ENCODE measurements at places on chromosomes 11 and 22.

DNA sequence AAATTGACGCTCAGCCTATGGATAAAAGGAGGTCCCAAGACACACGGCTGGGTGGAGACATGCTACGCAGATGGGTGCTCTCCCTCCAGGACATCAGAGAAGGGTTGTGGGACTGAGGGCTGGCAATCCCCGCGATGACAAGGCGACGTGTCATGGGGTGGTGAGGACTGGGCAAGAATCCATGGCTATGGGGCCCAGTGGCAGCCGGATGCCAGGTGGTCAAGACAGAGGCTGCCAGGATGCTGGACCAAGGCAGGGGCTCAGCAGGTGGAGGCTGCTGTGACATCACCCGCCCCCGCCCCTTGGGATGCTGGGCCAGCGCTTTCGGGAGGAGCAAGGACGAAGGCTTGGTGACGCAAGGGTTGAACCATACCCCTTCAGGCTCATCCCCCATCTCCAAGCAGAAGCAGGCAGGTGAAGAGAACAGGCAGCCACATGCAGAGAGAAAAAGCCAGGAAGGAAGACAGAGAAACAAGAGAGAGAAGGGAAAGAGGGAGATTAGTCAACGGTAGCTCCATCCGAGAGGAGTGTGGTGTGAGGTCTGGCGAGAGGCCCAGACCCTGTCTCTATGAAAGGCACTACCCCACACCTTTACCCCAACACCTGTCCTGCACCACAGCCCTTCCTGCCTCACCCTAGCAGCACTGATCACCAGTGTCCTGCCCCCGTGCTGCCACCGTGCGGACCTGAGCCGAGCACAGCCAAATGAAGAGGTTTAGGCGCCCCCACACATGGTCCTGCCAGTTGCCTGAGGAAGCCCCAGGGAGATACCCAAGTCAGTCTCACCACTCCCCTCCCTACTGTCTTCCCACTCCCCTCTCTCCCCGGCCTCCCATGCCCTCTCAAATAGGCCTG is 24.1 kb upstream of the RASL10A start:
- no peak for DNase-seq

GRCh38 chr11:60230681-60231080 is 12.3 kb downstream of the MS4A4E start:
- DNase-seq = no peak

DNA sequence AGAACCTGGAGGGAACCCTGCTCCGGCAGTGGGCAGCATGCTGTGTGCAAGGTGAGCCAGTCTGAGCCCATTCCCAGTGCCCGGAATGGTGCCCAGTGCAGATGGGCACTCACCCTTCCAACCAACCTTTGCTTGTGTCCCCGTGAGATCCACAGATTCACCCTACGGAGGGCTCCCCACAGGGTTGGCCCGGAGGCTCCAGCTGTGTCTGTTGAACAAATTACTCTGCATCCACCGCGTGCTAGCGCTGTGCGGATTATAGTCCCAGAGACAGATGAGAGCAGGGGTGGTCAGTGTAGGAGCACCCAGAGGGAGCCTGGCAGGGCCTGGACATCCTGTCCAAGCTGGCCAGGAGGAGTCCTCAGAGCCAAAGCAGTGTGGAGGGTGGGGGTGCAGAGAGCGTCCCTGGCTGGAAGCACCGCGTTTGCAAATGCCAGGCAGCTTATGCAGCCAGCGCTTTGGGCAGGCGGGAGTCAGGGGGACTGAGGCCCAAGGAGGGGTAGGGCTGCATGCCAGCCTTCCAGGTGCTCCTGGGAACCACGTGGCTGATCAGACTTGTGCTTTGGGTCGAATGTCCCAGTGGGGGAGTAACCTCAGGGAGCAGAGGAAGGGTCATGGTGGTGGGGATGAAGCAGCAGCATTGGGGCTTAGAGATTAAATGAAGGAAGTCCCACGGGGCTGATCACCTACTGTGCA is 80.5 kb downstream of the KCNQ1 start:
- DNase-seq = peak; percentile 0

DNA sequence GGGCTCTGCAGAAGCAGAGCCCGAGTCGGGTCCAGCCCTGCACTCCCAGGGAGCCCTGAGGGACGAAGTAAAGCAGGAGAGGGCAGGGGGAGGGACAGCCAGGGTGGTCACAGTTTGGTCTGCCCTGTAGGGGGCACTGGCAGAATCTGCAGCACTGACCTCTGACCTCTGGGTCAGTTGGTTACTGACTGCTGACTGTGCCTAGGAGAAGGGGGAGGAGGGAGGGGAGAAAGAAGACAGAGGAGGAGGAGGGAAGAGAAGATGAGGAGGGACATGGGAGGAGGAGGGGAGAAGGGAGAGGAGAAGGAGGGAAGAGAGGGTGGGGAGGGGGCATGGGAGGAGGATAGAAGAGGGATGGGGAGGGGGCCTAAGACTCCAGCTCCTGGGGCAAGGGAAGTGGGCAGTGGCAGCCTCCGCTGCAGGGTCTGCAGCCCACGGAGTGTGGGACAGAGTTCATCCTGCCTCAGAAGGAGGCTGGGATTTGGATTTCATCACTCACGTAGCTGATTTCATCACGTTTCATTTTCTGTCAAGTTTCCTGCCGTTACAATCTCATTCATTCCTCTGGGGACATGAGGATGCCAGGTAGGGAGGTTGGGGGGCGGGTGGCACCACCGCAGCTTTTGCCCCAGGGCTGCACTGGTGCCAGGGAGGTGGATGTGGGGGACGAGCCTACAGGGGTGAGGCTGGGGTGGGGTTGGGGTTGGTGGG is 55.2 kb downstream of the FLRT1 start:
- DNase-seq = no peak

- no peak for DNase-seq
Observed at GRCh38 chr22:42926104-42926503, 69.0 kb upstream of the ARFGAP3 start.

DNA sequence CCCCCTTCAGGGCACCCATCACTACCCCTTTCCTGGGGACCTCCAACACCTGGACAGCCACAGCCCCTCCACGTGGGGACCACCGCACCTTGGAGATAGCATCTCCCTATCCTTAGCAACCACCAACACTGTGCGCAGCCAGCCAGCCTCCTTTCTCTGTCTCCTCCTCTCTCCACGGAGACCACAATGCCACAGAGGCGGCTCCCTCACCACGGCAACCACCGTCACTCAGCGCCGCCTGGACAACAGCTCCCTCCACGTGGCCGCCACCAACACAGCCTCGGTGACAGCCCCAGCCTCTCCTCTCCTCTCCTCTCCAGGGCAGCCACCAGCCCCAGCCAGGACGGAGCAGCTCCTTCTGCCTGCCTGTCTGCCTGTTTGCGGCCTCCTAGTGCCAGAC is 10.5 kb downstream of the ELFN2 start:
- peak; percentile 26 for DNase-seq

DNA sequence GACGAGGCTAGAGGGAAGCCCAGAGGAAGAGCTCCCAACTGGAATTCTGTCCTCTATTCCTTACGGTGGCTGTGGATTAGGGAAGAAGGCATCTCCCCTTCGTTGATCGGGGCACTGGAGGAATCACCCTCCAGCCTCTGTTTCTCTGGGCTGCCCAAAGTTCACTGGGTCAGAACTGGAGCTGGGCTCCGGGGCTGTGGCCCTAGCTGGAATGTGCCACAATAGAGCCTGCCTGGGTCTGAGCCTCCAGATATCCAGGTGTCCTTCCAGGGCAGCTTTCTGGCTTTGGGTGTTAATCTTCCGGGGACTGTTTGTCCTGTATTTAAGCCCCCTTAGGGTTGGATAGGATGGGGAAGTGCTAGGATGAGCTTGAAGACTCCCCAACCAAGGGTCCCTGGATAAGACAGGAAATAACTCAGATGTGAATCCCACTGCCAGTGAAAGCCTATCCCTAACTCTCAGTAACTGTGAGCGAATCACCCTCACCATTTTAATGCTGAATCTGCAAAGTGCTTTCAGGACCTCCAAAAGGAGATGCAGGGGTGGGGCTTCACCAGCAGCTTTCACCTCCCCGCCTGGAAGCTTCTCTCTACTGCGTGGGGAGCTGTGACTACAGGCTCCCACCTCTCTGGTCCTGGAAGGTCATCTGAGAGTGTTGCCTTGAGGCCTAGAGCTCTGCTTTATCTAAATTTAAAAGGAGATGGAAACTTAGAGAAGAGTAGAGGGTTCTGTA is 9.5 kb downstream of the YPEL4 start:
- DNase-seq = no peak

- DNase-seq = no peak
Observed at GRCh38 chr11:8287703-8288102, 24.0 kb upstream of the LMO1 start.

DNA sequence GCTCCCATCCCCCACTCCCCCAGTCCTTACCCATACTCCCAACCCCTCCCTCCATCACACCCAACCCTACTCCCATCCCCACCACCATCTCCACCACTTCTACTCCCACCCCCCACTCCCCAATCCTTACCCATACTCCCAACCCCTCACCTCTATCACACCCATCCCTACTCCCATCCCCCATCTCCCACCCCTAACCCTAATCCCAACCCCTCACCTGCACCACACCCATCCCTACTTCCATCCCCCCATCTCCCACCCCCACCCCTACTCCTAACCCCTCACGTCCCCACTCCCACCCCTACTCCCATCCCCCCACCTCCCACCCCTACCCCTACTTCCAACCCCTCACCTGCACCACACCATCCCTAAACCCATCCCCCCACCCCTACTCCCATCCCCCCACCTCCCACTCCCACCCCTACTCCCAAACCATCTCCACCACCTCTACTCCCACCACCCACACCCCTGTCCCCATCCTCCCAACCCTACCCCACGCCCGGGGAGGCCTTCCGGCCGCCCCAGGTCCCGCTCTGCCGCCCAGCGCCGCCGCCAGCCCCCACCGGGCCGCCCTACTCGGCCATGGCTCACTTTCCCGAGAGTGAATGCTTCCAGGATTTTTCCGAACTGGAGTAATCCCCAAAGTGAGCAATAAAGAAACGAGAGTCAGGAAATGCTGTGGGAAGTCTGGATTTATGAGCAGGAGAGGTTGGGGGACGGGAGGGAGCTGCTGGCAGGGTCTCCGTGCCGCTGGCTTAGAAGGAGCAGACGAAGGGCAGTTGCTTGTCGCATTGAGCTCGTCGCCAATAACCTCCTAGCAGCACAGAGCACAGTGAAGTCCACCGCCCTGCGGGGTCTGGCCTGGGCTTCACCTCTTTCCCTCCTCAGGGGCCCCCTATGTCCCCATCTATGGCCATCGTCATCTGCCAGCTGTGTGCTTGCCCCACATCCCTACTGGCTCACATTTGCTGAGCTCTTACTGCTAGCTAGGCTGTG is 4.6 kb downstream of the PRG3 start:
- no peak for DNase-seq

- DNase-seq = no peak
Observed at GRCh38 chr11:122007601-122008071, 108.4 kb downstream of the BLID start.

- DNase-seq = peak; percentile 76
Observed at GRCh38 chr22:36409911-36410756, 22.4 kb upstream of the MYH9 start.

DNA sequence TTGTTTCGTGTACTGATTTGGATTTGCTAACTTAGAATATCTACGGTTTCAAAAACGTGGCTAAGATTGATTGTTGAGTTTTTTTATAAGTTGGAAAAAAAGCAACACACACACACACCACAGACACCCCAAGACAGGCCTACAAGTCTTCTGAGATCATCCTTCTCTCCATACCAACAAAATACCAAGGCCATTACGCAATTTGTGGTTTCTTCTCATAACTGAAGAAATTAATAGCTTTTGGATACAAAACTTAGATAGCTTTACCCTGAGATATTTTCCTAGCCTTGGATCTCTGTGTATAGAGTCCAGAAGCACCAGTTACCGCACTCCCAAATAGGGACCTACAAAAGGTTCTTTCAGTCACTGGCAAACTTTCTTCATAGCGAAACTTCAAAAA is 113.6 kb downstream of the SIK3 start:
- no peak for DNase-seq

DNA sequence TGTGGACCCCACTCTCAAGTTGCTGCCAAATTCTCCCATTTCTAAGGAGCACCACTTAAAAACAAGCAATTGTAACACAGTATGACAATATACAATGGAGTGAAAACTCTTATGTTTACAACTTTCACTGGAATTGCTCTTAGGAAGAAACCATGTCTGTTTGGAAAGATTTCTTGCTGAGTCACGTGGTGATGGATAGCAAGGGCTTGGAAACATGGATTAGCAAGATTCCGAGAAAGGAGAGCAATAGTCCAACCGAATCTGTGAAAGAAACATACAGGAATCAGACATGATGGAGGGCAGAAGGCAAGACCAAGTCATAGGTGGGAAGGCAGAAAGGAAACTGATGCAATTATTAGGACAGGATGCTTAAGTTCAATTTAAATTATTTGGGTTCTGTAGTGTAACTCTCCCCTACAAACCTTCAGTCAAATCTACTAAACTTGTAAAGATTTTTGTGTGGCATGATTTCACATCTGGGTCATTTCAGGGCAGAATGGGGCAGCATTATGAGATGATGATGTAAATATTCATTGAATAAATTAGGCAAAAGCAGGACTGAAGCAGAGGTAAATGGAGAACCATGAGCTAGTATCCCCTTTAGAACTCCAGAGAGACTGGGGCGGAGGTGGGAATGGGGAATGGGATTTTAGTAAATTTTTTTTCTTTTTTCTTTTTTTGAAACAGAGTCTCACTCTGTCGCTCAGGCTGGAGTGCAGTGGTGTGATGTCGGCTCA is 27.8 kb upstream of the THY1 start:
- DNase-seq = no peak

DNA sequence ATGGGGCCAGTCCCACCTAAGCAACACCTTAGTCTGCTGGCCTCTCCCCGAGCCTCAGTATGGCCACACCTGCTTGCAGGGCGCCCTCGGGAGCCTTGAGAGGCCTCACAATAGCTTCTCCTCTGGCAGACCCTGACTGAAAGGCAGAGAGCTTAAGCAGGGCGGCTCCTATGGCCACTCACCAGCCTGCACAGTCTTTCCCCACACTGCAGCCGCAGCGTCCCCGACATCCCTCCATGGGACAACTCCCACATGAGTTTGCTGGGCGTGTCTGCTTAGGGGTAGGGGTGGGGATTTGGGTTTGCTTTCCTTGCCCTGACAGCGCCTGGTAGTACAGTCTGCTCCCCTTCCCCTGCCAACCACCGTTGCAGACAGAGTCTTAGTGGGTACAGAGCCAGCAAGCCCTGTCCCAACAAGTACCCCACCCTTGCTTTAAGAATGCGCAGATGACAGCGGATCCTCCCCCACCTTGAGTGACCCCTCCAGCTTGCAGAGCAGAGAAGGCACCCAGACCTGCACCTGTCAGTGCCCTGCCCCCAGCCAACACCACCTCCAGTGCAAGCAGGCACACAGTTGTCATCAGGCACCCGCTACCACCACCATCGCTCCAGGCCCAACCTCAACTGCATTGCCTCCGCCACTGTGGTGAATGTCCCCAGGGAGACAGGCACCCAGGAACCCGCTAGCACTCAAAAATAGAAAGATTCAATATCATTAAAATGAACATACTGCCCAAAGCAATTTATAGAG is 413.8 kb upstream of the ARHGAP42 start:
- DNase-seq = no peak

- no peak for DNase-seq
Observed at GRCh38 chr11:125414121-125414520, 81.9 kb downstream of the FEZ1 start.

- no peak for DNase-seq
Observed at GRCh38 chr11:36192425-36193289, 96.6 kb downstream of the COMMD9 start.

GRCh38 chr22:22835242-22835641 is 52.4 kb upstream of the IGLL5 start:
- DNase-seq = no peak

GRCh38 chr22:41361716-41362310 is 19.9 kb upstream of the TEF start:
- DNase-seq = no peak

- no peak for DNase-seq
Observed at GRCh38 chr22:46612341-46612903, 7.8 kb upstream of the GRAMD4 start.

- no peak for DNase-seq
Observed at GRCh38 chr11:115963156-115963555, 458.9 kb upstream of the CADM1 start.

All from CD4-positive, alpha-beta T cell treated with Interferon alpha-2 for 1 hour (primary cell).